ENCODE measurements at places on chromosomes 7 and 10. TPM values are rescaled to one million over a fixed set of nuclear protein-coding genes. Genes with fewer than 3 reads are reported as not detected.

The ZNF277 gene
- total RNA-seq, result 28.2 TPM

The MEST gene
- 277 TPM for total RNA-seq

The OR2A12 gene
- not detected for total RNA-seq

The PPP2R2D gene
- 45.7 TPM for total RNA-seq

The KAZALD1 gene
- total RNA-seq, result 1.5 TPM

The ADAM22 gene
- 7.8 TPM for total RNA-seq

The SLC13A1 gene
- total RNA-seq, result not detected

The NODAL gene
- total RNA-seq, result not detected

The SPDYE9 gene
- total RNA-seq, result not detected

The SYNPO2L gene
- not detected for total RNA-seq

The CDK14 gene
- total RNA-seq, result 7.9 TPM

The ARL3 gene
- 5.7 TPM for total RNA-seq

The TMEM229A gene
- 1.5 TPM for total RNA-seq

The AKR1B15 gene
- total RNA-seq, result 0.28 TPM

The MRC1 gene
- total RNA-seq, result 44.5 TPM

All from adrenal gland (tissue), 19 donors.